ENCODE measurements at places on chromosomes 7 and 10.
A peak's percentile ranks its signal among the peaks of the same experiment; 100 is the strongest.

DNA sequence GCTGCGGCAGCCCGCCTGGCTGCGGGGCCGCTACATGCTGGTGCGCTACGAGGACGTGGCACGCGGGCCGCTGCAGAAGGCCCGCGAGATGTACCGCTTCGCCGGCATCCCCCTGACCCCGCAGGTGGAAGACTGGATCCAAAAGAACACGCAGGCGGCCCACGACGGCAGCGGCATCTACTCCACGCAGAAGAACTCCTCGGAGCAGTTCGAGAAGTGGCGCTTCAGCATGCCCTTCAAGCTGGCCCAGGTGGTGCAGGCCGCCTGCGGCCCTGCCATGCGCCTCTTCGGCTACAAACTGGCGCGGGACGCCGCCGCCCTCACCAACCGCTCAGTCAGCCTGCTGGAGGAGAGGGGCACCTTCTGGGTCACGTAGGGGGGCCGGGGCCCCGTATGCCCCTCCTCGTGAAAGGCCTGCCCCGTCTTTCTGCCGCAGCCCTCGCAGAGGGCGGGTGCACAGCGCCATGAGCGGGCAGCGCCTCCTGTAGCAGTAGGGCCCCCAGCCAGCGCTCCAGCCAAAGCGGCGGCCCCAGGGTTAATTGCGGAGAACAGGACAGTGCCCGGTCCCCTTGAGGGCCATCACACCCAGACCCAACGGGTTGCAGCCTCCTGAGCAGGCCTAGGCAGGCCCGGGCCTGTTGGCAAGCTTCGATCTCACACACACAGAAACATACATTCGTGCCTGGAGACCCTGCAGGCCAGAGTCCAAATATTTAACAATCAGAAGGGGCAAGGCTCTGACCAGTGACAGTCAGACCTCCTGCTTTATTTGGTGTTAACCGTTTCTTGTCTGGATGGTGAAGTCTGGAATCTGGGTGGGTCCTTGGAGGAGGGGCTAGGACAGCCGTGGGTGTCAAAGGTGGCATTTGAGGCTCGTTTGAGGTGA, 44.1 kb downstream of the CHST3 start:
- DNase-seq: peak; percentile 73

- DNase-seq: no peak
Measured at GRCh38 chr10:71727105-71727737, 7.6 kb upstream of the C10orf105 start.

- DNase-seq: peak; percentile 27
Measured at GRCh38 chr7:114212721-114213429, 201.7 kb upstream of the FOXP2 start.

GRCh38 chr10:5832946-5833345, 19.7 kb upstream of the GDI2 start:
- DNase-seq: peak; percentile 53

DNA sequence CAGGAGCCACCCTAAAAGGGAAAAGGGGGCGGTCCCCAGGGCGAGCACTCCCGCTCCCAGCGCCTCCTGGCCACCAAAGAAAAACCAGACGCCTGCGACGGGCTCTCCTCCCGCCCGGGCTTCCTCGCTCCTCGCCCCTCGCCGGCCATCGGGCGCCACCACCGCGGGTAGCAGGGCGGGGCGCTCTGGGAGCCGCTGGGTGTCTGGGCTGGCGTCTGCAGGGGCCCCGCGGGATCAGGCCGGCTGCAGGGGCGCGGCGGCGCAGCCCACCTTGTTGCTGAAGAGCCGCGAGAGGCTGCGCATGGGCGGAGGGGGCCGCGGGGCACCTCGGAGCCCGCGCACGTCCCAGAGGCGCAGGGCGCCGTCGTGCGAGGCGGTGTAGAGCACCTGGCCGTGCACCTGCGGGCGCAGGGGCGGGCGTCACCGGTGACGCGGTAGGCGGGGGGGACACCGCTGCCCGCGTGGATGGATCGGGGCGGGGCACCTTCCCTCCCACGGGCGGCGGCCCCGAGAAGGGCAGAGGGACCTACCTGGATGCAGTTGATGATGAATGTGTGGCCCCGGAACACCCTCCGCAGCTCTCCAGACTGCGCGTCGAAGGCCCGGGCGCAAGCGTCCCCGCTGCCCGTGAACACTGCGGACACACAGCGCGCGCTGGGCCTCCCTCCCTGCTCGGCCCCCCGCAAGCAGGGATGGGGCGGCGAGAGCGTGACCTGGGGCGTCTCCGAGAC, 28.3 kb downstream of the WDR86 start:
- DNase-seq: no peak

GRCh38 chr10:103350175-103350516, 794 bp downstream of the PCGF6 start:
- DNase-seq: no peak

DNA sequence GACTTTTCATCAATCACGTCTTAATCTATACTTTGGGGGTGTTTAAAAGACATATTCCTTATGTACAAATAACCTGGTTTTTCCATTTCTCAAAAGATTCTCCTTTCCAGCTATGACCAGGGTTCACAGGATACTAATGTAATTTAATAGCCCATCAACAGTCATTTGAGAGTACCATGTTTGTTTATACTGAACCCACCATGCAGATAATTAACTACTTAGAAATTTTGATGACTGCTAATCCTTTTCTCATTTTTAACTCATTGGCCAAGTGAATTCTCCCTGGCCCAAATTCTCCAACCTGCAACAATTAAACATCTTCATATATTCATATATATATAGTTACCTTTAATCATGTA, 28.8 kb upstream of the KMT2E start:
- no peak for DNase-seq

DNA sequence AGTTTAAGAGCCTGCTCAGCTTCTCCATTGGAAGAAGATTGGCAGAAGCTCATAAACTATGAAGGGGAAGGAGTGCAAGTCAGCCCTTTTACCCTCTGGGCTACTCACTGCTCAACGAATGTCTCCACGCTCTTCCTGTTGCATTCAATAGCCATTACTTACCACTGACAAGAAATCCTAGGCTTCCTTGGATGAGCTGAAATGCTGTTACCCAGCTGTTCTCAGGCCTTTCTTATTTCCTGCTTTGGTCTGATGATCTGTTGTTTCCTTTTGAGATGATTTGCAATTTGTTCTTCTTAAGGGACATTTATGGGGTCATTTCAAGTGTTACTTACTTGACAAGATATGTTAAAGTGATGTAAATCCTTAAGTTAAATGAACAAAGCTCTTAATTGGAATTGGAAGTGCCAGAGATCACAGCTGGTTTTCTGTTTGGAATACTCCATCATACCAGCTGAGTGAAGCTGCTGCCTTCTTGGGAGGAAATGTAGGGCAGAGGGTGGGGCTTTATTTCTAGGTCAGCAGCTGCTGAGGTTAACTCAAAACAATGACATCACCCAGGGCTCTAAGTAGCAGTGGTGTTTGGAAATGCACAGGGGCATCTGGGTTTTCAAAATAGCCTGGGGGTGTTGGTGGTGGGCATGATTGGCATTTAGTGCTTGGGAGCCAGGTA, 170.0 kb downstream of the PRKCQ start:
- DNase-seq: peak; percentile 60

GRCh38 chr7:36029853-36030515, 123.1 kb upstream of the EEPD1 start:
- peak; percentile 6 for DNase-seq

GRCh38 chr7:25444991-25445390, 216.7 kb upstream of the NPVF start:
- DNase-seq: no peak

GRCh38 chr10:124596962-124597845, 135.6 kb downstream of the LHPP start:
- DNase-seq: no peak

DNA sequence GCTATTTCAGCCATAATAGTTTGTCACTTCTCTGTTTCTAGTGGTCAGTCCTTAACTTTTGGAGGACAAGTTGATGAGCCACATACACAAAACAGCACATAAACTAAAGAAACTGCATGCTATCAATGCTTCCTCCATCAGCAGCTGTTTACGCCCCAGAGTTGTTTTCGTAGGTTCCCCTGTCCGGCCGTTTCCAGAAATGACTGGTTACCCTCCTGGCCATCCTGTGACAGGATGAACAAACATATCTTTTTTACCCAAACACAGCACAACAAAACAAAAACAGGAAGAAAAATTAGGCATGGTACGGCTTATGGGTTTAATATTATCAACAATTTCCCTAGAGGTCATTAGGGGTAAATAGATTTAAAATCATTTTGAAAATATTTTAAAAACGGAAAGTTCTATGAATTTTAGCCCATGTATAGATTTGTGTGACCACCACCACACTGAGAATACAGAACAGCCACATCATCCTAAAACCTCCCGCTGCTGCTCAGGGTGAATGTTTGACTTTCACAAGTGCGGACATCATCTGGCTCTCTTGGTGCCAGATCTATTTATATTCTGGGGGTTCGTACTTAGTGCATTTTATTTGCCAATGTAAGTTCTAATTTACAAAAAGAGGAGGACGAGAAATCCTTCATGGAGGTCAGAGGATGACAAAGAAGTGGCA, 74.8 kb downstream of the HIPK2 start:
- DNase-seq: no peak

GRCh38 chr7:101910991-101911799, 93.8 kb downstream of the CUX1 start:
- no peak for DNase-seq

- DNase-seq: no peak
Measured at GRCh38 chr7:8371742-8372141, 61.7 kb upstream of the NXPH1 start.

GRCh38 chr7:134378562-134378961, 61.8 kb upstream of the SLC35B4 start:
- DNase-seq: no peak

GRCh38 chr7:35513828-35514227, 181.1 kb downstream of the HERPUD2 start:
- DNase-seq: no peak

- DNase-seq: no peak
Measured at GRCh38 chr7:1121886-1122831, 34.2 kb downstream of the GPER1 start.

DNA sequence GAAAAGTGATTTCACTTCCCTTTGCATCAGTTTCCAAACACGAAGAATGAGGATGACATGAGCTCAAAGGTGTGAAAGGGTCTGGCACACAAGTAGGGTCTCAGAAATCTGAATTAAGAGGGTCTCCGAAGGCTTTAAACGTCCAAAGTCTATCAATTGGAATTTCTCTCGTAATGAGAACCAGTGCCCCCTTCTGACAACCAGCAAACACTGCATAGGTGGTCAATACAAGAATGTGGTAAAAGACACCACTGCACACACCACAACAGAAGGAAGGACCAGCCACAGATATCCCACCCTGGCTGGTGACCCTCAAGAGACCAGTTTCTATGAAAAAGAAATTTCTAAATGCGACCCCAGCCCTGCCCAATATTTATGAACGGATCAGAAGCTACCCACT, 78.1 kb downstream of the CALN1 start:
- DNase-seq: no peak

- DNase-seq: no peak
Measured at GRCh38 chr7:70849580-70850235, 282.2 kb upstream of the GALNT17 start.

DNA sequence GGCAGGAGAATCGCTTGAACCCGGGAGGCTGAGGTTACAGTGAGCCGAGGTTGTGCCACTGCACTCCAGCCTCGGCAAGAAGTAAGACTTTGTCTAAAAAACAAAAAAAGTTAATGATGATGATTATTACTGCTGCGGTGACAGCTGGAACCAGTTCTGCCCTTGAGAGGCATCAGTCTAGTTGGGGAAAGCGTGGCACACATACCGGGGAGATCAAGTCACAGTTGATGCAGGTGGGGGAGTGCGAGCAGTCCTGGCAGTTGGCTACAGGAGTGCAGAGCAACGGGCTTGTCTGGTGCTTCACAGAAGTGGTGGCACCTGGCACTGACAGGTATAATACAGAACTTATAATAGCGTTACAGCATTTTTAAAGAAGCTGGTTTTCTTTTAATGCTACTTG, 173.0 kb downstream of the ARHGAP21 start:
- no peak for DNase-seq

GRCh38 chr7:38878694-38879457, 30.1 kb downstream of the VPS41 start:
- no peak for DNase-seq

DNA sequence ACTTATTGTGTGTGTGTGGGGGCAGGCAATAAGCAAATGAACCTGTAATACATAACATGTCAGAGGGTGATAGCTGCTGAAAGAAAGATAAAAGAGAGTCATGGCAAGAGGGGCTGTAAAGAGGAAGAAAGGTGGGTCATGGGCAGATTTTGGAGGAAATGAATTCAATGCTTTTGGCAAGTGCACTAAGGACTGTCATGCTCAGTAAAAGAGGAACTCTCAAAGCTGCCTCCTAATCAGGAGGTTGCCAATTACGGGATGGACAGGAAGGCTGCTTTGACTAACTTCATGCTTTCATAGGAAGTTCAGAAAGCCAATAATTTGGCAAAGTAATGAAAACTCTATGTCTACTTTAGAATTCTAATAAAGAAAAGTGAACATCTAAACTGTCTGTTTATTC, 401.2 kb downstream of the SH2D4B start:
- DNase-seq: no peak

GRCh38 chr7:147547252-147547897, 1043.2 kb upstream of the C7orf33 start:
- peak; percentile 77 for DNase-seq

DNA sequence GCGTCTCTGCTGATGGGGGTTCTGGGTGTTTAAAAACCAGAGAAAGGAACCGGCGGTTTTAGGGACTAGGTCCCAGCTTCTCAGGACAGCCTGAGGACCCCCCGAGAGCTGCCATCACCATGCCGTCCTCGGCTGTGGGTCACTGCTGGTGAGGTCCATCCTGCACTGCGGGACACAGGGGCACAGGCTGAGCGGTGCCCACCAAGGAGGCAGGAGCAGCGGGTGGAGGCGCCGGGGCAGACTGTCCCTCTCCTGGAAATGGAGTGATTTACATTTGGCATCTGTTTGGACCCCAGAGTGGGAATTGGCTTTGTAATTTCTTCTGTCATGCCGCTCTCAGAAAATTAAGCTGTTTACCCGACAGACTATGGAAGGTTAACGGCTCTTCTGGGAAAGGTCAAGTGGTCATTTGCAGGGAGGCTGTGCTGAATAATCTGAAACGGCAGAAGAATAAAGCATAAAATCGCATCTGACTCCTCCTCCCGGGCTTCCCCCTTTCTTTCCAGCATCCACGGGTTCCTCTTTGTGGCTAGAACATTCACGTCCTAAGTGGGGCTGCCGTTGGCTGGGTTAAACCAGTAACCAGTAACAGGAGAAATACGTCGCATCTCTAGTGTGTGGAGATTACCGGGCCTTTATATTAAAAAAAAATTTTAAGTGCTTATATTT, 31.7 kb downstream of the LHPP start:
- no peak for DNase-seq

GRCh38 chr7:106282852-106283251, 1.9 kb downstream of the NAMPT start:
- no peak for DNase-seq

- DNase-seq: no peak
Measured at GRCh38 chr10:131926253-131926652, 25.4 kb downstream of the PPP2R2D start.

GRCh38 chr10:44352316-44353127, 32.4 kb downstream of the CXCL12 start:
- no peak for DNase-seq

- DNase-seq: peak; percentile 42
Measured at GRCh38 chr10:86758189-86759072, 2.0 kb downstream of the BMPR1A start.

Data from epithelial cell of esophagus (primary cell).